ENCODE measurements at places on chromosomes 2 and 18.

DNA sequence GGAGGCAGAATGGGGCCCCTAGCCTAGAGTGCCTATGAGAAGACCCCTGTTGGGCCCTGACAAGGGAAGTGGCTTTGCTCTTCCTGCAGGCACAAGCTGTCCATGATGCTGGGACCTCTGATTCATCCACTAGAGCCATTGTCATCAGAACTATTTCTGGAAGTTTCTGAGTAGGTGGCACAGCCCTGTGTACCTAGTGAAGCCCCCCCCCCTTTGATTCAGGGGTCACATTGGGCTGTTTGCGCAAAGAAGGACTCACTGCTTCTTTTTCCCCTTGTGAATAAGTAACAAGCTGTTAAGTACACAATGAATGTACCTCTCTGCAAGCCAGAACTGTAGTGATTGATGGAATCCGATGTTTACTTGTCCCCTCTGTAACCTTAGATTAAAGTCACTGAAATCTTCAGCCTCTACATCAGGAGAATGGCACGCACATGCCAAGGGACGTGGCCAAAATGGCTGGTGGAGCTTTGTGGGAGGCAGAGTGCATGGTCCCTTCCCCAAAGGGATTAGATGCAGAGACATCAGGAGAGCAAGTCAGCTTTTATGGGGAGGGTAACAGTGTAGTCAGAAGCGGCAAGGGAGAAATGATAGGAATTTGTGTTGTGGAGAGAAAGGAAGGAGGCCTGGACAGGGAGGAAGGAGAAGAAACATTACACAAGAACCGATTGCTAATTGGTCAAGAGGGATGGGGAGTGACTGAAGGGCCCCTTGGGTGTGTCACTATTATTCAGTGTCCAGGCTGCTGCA is 267.6 kb upstream of the RAB12 start:
- no peak for DNase-seq

DNA sequence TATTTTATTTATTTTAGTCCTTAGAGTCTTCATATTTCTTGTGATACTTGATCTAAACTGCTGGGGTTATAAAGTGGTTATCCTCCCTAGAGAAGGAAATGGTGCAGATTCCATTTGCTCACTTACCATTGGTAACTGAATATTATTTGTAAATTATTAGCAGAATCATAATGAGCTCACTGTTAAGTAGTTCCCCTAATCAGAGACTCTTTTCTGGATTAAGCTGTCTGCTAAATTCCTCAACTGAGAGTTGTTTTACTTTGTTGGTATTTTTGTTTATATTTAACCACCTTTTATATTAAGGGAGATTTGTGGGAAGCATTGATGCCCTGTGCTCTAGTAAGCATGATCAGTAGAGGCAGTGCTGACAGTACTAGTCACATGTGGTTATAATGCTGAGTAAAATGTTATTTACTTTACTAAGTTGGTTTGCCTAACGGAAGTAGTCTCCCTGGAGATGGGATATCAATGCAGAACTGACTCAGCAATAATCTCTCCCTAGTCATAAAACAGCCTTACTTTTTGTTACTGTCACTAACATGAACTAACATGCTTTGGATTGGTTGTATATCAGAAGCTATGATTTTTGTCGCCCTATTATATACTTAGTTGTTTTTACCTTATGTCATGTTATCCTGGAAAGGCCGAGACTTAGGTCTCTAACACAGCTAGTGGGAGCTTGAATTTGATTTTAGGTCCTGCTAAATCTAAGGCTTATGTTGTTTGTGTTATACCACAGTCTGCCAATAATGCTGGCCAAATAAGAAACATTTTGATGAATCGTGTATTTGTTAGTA is 166.7 kb downstream of the MCFD2 start:
- DNase-seq: no peak

- no peak for DNase-seq
These were observed 195.7 kb upstream of the ID2 start for GRCh38 chr2:8486141-8486540.

- DNase-seq: no peak
These were observed 84.7 kb upstream of the NEDD4L start for GRCh38 chr18:57959278-57959677.

GRCh38 chr2:31333527-31334183 is 80.9 kb downstream of the XDH start:
- DNase-seq: peak; percentile 76

- DNase-seq: no peak
These were observed 232.9 kb downstream of the HDAC4 start for GRCh38 chr2:239167766-239168444.

GRCh38 chr2:152563764-152564163 is 153.5 kb downstream of the PRPF40A start:
- DNase-seq: no peak

GRCh38 chr2:31334311-31335026 is 80.1 kb downstream of the XDH start:
- no peak for DNase-seq

- DNase-seq: no peak
These were observed 52.3 kb downstream of the CD226 start for GRCh38 chr18:69895066-69896047.

- DNase-seq: peak; percentile 95
These were observed 4.1 kb upstream of the NEURL3 start for GRCh38 chr2:96509114-96509846.

GRCh38 chr2:124267794-124268193 is 242.7 kb downstream of the CNTNAP5 start:
- DNase-seq: no peak

DNA sequence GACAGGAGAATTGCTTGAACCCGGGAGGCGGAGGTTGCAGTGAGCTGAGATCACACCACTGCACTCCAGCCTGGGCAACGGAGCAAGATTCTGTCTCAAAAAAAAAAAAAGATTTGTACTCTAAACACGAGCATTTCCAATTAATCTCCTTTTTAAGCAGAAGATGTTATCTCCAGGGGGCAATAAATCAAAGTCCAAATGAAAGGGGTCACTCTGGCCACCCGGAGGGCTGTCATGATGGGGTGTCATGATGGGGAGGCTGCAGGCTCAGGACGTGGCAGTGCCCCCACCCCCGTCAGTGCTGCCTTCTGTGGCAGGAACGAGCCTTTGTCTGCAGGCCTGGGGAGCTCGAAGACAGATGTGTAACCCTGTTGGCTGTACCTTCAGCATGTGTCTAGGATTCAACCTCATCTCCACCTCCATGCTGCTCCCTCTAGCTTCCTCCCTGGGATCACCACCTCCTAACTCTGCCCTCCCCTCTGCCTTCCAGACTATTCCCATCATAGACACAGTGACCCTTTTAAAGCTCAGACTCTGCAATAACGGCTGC is 76.9 kb upstream of the YWHAQ start:
- no peak for DNase-seq

GRCh38 chr2:234914371-234915154 is 37.3 kb upstream of the SH3BP4 start:
- no peak for DNase-seq

- DNase-seq: no peak
These were observed 149.7 kb downstream of the SMAD7 start for GRCh38 chr18:48800876-48801727.

DNA sequence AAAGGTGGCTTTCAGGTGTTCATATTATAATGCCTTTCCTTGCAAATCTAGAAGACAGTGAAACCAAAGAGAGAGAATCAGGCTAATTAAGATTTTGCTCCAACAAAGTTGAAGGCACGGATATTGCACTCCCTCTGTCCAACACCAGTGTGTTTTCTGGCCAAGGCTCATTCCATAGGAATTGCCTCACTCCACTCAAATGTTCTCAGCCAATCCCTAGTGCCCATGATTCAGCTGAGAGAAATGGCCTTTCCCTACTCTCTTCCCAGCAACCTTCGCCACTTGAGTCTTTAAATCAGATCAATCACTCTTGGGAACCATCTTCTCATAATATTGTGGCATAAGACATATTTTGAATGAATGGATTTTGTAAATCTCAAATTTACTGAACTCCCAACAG is 768.2 kb upstream of the ACVR2A start:
- no peak for DNase-seq

DNA sequence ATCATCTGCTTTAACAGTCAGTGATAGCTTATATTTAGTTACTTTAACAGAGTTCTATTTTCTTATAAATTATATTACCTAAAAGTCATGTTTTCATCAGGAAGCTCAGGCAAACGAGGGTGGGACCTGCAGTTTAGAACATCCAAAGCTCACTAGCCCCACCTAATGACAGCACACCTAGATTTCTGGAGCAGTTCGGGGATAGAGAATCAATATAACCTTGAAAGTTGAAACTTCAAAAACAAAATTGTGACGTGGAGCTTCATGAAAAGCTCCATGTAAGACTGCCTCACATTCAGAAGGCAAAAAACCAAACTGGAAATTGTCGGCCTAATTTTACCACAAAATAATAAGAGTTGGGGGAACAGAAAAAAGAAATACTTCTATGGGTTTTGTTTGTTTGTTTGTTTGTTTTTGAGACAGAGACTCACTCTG is 185.9 kb upstream of the CCDC150 start:
- DNase-seq: no peak

DNA sequence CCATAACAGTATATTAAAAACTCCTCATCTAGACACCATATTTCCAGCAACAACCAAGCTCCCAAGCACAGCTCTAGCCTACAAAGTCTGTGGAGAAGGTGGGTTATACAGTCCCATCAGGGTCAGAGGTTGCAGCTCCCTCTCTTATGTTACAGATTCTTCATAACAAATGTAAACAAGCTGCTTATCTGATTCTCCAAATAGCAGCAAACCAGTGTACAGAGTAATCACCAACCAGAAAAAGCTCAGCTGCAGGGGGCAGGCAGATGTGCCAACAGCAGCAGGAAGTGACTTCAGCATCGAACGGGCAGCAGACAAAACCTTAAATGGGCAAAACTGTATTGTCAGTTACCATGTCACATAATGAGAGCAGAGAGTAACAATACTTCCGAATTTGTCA is 52.9 kb upstream of the NABP1 start:
- DNase-seq: no peak

- no peak for DNase-seq
These were observed 296.8 kb upstream of the SPRED2 start for GRCh38 chr2:65729246-65729645.

- DNase-seq: no peak
These were observed 51.4 kb downstream of the DCDC2C start for GRCh38 chr2:3754795-3755194.

GRCh38 chr2:236752096-236752495 is 182.5 kb downstream of the ACKR3 start:
- no peak for DNase-seq

- no peak for DNase-seq
These were observed 140.9 kb downstream of the CAPN13 start for GRCh38 chr2:30666266-30666874.

DNA sequence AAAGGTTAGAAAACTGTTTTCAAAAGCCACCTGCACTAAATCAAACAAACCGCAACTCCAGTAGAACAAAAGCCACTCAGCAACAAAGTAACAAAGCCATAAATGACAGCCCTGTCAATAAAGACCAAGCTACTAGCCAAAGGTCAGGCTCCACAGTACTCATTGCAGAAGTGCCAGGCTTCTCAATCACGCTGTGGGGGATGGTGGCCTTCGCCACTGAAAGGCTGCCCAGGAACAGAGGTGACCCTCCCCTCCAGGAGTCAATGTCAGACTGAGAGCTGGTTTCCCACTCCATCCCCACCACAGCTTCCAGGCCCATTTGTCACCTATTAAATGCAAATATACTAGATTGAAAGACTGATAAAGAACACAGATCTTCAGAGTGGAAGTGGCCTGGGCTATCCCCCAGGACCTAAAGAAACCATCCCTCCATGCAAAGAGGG is 5.9 kb downstream of the ATP8B1 start:
- DNase-seq: peak; percentile 51

DNA sequence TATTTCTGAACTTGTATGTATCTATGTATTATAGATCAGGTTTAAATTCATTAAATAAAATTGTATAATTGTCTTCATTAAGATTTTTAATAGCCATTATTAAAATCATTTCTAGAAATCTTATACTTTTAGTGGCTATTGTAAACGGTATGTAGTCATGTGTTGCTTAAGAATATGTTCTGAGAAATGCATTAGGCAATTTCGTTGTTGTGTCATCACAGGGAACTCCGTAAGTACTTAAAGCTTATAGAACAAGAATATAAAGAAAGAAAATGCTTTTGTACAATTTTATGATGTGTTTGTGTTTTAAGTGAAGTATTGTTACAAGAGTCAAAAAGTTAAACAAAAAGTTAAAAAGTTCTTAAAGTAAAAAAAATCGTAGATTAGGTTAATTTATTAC is 765.8 kb downstream of the METTL4 start:
- no peak for DNase-seq

GRCh38 chr2:180991820-180992219 is 11.4 kb downstream of the UBE2E3 start:
- DNase-seq: no peak

DNA sequence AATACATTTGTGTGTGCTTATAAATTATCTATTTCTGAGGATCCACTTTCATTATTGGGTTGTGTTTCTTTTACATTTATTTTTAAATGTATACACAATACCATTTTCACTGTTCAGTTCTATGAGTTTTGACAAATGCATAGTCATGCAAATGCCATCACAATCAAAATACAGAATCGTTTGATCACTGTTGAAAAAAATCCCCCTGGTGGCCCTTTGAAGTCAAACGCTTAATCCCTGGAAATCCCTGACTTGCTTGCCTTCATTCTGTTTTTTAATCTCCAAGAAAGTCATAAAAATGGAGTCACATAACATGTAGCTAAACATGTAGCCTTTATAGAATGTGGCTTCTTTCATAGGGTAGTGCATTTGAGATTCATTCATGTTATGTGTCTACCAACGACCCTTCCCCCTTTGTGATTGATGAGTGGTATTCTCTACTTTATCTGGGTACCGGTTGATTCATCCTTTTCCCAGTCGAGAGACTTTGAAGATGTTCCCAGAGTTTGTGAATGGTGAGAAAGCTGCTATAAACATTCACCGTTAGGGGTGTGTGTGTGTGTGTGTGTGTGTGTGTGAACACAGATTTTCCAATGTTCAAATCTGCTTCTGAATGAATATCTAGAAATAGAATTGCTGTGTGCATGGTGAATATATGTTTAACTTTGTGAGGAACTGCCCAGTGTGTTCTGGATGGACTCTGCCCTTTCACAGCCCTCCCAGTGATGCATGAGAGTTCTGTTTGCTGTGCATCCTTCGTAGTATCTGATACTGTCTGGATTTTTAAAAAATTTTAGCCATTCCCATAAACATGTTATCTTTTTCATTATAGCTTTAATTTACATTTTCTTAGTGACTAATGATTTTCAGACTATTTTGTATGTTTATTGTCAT is 173.6 kb downstream of the GALR1 start:
- no peak for DNase-seq

DNA sequence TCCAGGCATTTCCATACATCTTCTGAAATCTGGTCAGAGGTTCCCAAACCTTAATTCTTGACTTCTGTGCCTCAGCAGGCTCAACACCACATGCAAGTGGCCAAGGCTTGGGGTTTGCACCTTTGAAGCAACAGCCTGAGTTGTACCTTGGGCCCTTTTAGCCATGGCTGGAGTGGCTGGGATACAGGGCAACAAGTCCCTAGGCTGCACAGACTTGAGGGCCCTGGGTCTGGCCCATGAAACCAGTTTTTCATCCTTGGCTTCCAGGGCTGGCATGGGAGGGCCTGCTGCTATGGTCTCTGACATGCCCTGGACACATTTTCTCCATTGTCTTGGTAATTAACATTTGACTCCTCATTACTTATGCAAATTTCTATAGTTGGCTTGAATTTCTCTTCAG is 988.8 kb upstream of the CNTNAP5 start:
- DNase-seq: no peak

- DNase-seq: peak; percentile 21
These were observed 3.6 kb upstream of the ARL4C start for GRCh38 chr2:234500394-234501006.
